ENCODE measurements at places on chromosomes 2 and 18.

- no peak for DNase-seq
Measured at GRCh38 chr2:3241971-3242746, 135.5 kb downstream of the EIPR1 start.

- no peak for DNase-seq
Measured at GRCh38 chr2:219983836-219984235, 356.4 kb downstream of the SLC4A3 start.

- no peak for DNase-seq
Measured at GRCh38 chr2:233799716-233800115, 21.6 kb downstream of the MROH2A start.

GRCh38 chr2:143183804-143184463, 54.7 kb downstream of the ARHGAP15 start:
- no peak for DNase-seq

DNA sequence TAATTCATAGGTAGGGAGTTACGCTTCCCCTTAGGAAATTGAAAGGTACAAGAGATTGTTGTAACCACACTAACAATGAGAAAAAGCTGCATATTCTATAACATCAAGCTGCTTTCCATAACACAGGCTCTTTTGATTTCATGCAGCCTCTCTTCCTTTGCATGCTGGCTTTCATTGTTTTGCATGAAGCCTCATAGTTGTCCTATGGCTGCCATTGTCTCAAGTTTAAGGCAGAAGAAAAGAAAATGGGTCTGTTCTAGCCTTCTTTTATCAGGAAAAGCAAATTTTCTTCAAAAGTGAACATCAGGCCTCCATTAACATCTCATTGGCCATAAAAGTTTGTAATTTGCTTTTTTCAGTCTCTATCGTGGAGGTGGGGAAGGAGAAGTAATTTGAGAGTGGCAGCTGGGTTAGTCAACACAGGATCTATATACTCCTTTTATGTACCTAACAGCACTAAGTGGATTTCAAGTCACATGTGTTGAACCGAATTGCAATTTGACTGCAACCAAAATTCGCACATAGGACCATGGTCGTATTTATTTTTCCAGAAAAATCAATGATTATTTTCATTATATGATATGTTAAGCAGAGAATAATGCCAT, 248.5 kb upstream of the RND3 start:
- no peak for DNase-seq

GRCh38 chr2:157874997-157875640, 1.0 kb downstream of the ACVR1 start:
- DNase-seq, result peak; percentile 27

- DNase-seq, result no peak
Measured at GRCh38 chr2:43328133-43328532, 101.7 kb upstream of the ZFP36L2 start.

- no peak for DNase-seq
Measured at GRCh38 chr2:15331787-15332186, 229.3 kb downstream of the NBAS start.

- no peak for DNase-seq
Measured at GRCh38 chr2:62334009-62334408, 138.1 kb downstream of the B3GNT2 start.

DNA sequence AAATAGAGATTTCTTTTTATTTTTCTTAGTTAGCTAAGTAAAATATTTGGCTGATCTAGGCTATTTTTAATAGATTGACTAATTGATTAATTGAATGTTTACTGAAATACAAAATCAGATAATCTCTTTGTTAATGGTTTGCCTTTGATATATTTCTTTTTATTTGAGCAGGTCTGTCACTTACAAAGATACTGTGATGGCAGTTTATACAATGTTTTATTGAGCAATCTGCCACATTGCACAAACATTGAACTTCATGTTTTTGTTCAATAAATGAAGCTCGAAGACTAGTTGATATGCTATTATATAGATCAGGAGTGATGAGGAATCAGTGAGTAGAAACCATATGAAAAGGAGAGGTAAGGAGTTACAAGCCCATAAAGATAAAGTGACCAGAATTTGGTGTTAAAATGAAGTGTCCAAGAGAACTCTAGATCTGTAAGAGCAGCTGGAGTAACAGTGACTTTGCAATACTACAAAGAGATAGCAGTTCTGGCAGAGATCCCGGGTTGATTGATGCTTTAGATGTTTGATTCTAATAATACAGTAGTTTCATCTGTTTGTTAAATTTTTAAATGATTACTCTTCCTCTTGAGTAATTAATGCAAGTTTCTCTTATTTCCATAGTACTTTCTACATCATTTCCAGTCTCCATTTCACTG, 574.2 kb downstream of the CCDC85A start:
- no peak for DNase-seq

DNA sequence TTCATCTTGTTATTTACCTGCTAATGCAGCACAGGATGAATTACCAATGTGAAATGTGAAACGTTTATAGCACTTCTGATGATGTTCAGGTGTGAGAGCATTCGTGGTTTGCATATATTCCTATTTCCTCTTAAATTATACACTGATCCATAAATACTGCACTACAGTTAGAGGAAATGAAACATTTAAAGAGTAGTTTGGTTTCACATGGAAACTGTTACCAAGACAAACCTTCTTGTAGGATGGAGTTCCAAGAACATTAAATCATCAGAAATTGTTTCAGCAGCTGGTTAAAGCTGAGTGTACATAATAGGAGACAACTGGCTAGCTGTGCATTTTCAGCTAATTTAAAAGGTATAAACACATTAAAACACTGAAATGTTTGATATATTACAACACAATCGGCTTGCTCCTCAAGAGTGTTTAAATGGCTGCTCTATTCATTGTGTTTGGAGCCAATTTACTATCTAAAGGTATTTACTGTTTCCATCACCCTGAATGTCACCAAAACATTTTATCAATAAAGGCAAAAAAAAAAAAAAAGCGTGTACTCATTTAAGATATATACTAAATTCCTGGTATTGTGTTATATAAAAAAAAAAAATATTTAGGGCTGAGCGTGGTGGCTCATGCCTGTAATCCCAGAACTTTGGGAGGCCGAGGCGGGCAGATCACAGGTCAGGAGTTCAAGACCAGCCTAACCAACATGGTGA, 100.6 kb downstream of the DYM start:
- DNase-seq, result no peak

DNA sequence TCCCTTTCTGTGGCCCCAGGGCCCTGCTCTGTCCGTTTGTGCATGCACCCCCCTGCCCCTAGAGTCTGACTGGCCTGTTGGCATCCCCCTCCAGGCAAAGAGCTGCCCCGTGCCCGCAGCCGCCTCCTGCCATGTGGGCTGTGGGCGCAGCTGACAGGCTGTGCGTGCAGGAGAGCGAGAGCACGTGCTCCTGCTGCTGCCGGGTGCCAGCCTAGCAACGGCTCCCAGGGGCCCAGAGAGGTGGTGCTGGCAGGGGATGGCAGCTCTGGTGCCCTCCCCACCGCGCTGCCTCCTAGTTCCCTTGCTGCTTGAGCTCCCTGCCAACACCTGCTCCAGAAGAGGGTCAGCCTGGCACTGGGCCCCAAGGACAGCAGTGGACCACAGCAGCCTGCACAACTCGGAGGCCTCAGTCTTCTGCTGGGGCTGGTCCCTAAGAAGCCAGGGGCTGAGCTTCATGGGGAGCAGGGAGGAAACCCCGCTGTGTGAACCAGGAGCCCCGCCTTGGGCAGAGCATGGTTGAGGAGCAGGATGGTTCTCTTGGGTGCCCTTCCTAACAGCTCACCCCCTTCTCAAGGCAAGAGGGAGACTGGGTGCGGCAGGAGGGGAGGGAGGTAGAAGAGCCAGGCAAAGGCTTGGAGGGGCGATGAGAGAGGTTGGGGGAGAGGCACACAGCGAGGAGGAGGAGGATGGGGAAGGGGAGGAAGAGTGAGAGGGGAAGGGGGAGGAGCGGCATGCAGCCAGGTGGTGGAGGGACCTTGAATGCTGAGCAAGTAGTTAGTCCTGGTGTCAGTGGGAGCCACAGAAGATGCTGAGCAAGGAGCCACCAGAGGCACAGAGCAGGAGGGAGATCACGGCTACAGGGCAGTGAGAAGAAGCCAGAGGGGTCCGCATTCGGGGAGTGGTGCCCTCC, 23.8 kb upstream of the PTMA start:
- no peak for DNase-seq

DNA sequence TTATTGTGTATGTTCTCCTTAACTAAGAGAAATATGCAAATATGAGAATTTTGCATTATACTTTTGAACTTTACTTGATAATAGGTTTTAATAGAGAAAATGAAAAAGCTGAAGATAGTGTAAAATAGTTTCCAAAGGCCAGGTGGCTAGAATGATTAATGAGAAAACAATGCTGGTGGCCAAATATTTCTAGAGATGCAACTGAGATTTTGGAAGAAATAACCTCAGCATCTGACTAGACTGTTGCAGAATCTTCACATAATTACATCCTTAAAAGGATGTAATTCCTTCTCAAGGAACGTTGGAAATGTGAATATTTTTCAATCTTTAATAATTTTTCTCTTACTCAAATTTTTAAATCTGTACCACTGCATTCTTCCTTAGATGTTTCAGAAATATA, 434.4 kb downstream of the THSD7B start:
- DNase-seq, result no peak

DNA sequence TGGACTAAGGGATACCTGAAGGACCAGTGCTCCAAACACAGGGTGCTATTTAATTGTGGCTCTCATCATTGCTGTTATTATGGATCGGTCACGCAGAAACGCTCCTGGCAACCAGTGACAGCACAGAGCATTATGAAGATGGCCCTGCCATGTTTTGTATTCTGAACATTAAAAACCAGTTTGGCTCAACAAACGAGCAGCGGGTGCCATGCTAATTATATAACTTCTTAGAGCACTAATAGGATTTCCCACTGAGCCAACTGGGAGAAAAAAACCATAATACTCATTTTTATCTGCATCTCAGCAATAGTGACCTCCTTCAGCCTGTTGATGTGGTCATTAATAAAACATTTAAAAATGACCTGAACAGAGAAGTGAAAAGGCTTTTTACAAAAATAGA, 212.8 kb downstream of the STK39 start:
- DNase-seq, result no peak

DNA sequence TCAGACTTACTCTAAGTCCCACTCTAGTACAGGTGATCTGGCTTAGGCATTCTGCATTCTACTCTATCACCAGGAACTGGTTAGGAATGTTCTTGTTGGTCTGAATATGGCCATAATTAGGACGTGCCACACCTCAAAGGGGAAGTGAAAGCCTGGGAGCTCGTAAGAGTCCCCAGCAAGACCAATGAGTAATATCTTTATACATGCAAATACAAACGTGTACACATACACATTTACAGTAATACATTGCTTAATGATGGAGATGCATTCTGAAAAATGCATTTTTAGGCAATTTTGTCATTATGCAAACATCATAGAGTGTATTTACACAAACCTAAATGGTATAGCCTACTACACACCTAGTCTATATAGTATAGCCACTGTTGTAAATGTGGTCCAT, 19.5 kb upstream of the ERCC3 start:
- no peak for DNase-seq

DNA sequence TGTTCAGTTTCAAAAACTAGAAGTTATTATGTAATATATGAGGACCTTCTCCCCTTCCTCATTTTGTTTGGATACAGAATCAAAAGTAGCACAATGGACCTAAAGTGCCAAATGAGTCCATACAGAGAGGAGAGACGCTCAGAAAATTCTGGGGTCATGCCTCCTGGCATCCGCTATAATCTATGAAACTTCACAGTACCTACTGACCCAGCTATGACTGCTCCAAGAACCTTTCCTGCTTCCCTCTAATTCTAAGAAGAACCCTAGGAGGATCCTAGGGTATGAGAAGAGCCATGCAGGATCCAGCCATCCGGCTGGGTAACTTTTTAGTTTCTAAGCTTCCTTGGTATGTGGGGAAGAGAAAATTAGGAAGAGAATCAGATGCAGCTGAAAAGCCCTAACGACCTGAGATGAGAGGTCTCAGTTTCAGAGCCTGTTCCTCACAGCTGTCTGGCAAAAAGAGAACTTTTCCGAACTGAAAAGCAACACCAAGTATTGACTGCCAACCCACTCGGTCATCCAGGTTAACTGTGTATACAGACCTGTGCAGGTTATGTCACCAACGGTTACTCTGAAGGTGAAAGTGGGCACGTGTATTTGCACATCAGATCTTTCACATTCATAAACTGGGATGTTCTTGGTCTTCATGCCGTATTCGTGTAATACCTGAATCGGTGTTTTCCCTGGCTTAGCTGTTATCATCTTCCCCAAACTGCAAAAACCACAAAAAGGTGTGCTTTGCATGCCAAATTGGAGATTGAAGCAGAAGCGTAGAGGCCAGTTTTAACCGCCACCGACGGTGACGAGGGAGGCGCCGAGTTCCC, 1.1 kb downstream of the PRKRA start:
- DNase-seq, result peak; percentile 9

GRCh38 chr18:21458788-21459187, 141.7 kb downstream of the ESCO1 start:
- DNase-seq, result no peak

GRCh38 chr2:149080971-149081370, 42.5 kb downstream of the LYPD6B start:
- no peak for DNase-seq

GRCh38 chr18:11204020-11204419, 54.7 kb upstream of the PIEZO2 start:
- DNase-seq, result no peak

DNA sequence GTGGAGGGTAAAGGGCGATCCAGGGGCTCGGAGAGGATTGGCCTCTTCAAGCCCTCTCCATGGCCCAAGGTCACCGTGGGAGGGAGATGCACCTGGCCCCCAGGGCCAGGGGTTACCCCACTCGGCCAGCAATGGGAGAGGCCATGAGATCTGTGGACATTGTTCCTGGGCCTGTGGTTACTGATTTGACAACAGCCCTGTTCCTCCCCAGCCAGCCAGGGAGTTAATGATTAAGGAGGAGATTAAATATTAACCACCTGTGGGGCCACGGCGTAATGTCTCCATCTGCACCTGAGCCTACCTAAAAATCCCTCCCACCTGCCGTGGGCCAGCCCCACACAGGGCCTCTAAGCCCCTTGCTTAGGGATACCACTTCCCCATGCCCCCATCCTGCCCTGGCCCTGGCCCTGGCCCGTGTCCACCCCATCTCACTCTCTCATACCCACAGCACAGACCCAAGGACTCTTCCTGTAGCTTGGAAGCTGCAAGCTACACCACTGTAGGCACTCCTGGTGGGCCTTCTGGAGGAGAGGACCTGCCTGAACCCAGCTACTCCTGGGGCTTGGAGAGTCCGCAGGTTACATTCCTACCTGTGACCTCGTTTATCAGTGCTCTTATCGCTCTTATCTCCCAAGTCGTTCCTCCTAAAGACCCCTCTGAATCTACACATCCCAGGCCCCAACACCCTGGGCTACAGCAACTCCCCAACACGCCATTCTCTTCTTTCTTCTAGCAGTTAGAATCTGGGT, 32.1 kb downstream of the ZFP36L2 start:
- DNase-seq, result no peak
